ENCODE measurements at places on chromosomes 3 and 15. TPM values are rescaled to one million over a fixed set of nuclear protein-coding genes. Genes with fewer than 3 reads are reported as not detected.
A peak's percentile ranks its signal among the peaks of the same experiment; 100 is the strongest.

The SEMA5B gene
- total RNA-seq = 11.0 TPM

The MUC4 gene
- total RNA-seq = 7.8 TPM

- peak; percentile 86 for DNase-seq
Observed at GRCh38 chr15:71691458-71692417, 118.6 kb upstream of the NR2E3 start.

The UACA gene
- total RNA-seq = 139 TPM

DNA sequence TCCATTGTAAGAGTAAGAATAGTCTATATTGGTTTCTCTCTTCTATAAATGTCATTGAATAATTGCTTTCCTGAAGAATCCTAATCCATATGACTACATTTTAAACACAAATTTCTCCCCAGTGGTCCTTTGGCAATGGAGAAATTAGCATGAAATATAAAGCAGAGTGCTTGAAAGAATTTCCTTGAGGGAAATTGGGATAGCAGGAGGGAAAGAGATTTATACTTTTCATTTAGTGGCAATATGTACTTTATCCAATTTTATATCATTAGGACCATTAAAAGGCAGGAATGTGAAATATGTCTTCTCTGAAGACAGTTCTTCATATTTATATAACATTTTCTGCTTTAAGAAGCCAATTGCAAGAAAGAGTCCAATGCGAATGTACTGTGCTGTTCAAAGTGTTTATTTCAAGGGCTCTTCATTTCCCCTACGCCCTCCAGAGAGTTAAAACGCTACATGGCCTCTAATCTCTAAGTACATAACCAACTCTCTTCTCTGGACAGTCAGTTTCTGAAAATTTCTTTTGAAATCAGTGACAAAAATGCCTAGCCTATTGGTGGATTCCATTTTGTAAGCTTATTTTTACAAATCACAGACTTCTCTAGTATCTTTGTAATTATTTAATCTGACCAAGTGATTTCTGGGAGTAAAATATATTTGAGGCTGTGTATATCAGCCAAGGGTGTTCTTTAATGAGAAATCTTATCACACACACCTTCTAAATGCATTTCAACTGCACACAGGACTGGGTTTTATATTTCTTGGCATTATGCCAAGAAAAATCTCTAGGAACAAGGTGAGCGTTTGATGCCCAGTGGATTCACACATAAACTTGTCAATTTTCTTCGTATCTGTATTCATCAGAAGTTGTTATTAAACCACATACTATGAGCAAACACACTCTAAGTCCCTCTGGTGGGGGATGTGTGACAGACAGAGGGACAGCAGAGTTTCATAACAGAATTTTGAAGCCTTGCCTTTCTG, 51.2 kb downstream of the KCNAB1 start:
- no peak for DNase-seq

The GOLGA8G gene
- total RNA-seq = not detected

DNA sequence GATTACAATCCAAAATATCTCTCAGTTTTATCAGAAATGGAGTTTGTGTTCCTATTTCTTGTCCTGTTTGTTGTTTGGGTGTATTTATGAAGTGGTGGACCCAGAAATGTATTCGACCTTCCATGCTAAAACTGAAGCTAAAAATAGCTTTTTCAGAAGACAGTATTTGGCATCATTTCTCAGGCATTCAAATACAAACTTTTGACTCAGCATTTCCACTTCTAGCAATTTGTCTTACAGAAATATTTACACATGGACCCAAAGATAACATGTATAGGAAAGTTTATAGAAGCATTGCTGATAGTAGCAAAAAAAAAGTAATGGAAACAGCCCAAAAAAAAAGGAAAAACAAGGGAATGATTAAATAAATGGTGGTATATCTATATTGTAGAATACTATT, 156.3 kb downstream of the HCN4 start:
- no peak for DNase-seq

DNA sequence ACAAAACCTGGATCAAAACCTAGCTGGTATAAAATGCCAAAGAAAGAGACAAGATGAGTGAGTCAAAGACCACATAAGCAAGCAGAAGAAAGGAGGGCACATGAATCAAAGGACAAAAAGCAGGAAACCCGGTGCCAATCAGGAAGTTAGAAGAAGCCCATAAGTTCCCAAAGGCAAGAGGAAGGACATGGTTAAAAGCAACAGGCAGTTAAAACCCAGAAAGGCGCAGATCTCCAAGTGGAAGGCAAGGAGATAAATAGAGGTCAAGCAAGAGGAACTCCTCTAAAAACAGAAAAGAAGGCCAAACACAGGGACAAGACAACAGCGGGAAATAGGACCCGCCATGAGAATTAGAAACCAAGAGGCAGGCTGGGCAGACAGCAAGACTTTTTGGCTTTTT, 4.4 kb downstream of the TMOD2 start:
- DNase-seq = no peak

The CHCHD4 gene
- total RNA-seq = 16.1 TPM

The STAC gene
- 32.6 TPM for total RNA-seq

The ILDR1 gene
- 1.7 TPM for total RNA-seq

- DNase-seq = no peak
Observed at GRCh38 chr3:9861626-9862130, 17.9 kb upstream of the RPUSD3 start.

The SLC24A5 gene
- not detected for total RNA-seq

- no peak for DNase-seq
Observed at GRCh38 chr15:48176957-48177356, 1.1 kb downstream of the MYEF2 start.
